Fibroblast of skin of scalp (primary cell): ENCODE measurements at places on chromosomes 1 and 21.

DNA sequence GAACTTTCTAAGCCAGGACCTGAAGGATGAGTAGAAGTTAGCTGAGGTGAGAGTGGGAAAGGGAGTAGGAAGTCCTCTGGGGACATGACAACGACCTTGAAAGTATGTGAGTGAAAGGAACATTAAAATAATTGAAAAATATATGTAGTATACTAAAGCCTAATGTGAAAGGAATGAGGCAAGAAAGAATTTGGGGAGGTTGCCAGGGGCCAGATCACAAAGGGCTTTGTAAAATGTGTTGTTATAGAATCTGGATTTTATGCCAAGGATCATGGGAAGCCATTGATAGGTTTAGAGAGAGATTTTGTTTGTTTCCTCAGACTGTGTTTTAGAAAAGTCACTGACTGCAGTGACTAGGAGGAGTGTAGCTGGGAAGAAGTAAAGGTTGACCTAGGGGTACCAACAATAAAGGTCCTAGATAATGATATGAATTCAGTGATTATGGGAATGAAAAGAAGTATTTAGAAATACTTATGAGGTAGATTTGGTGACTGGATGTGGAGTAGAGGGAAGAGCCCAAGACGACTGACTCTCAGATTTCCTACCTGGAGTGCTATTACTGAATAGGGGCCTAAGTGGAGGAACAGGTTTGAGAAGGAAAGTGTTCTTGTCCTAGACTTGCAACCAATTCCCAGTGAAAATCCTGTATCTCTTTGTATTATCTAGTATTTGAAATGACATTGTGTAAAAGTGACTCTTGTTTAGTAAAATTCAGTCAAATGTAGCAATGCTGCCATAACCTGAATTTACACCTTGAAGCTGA lies 179.8 kb downstream of the PHTF1 start:
- DNase-seq = peak; percentile 40

GRCh38 chr1:198529414-198529813 lies 11.1 kb downstream of the ATP6V1G3 start:
- peak; percentile 91 for DNase-seq

- DNase-seq = peak; percentile 69
Measured at GRCh38 chr1:48061162-48062136, 64.3 kb upstream of the TRABD2B start.

- no peak for DNase-seq
Measured at GRCh38 chr1:205369701-205370123, 13.0 kb upstream of the KLHDC8A start.

DNA sequence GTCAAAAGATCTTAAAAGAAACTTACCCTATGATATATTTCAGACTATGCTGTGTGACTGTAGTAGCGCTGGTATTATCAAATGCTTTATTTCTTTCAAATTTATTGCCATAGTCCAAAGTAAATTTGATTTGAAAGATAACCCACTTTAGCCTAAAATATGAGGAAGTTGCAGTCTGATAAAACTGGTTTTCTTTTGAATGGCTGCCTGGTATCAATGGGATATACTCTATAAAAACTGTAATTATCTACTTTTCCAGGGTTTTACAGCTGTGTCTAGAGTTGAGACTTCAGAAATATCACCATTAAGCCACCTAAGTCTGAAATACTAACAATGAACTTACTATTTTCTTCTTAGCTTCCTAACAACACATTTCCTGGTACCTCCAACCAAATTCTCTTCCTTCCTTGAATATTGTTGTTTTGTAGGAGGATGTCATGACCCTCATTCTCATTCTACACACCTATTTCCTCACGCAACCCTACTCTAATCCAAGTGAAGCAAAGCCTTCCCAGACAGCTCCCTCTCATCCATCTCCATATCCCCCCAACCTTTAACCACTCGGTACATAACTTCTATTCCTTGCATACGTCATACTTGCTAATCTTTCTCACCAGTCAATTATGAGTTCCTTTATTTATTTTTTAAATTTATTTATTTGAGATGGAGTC lies 17.0 kb downstream of the KDM5B start:
- no peak for DNase-seq

DNA sequence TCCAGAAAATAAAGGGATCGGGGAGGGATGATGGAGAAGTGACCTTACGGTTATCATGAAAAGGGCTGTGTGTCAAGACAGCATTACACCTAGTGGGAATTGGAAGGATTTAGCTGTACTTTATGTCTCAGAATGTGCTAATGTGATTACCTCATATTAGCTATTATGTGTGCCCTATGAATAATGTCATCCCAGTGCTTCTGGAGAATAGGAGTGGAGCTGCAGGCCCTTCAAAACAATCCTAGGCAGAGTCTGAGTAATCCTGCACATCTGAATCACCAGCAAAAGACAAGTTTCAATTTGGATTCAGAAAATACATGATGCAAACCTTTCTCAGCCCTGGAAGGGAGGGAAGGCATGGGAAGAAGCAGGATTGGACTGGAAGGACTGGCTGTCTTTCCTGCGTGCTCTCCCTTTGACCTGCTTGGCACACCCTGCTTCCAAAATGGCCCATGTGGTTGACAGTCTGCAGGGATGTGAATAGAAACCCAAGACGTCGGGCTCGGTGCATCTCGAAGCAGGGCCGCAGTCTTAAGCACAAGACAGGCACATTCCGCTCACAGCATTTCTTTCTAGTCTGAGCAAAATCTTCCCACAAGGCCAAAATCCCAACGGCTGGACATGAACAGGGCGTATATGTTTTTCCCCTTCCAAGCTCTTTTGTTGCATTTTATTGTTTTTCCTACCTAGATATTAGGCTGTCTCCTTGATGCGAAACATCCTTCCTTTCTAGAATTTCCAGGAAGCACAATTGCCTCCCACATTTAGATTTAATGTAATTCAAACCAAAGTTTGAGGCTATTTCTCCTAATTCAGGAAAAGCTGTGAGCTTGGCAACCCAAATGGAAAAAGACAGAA lies 54.3 kb upstream of the TARBP1 start:
- peak; percentile 96 for DNase-seq

DNA sequence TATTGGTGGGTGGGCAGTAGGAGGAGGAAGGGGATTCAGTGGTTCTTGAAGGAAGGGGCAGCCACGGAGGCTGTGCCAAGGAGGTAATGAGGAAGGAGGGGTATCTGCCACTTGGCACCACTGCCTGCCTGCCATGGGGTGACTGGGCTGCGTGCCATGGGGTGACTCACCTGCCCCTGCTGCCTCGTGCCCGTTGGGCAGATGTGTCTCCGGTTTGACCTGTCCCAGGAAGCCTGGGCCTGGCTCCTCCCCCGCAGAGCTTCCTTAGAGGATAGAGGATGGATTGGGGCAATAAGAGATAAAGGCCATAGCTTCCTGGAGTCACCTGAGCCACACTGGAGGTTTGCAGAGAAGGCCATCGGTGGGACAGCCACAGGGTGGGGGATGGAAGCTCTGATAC lies 1.7 kb downstream of the PADI3 start:
- no peak for DNase-seq

GRCh38 chr1:162687870-162688269 lies 55.6 kb downstream of the DDR2 start:
- DNase-seq = no peak

DNA sequence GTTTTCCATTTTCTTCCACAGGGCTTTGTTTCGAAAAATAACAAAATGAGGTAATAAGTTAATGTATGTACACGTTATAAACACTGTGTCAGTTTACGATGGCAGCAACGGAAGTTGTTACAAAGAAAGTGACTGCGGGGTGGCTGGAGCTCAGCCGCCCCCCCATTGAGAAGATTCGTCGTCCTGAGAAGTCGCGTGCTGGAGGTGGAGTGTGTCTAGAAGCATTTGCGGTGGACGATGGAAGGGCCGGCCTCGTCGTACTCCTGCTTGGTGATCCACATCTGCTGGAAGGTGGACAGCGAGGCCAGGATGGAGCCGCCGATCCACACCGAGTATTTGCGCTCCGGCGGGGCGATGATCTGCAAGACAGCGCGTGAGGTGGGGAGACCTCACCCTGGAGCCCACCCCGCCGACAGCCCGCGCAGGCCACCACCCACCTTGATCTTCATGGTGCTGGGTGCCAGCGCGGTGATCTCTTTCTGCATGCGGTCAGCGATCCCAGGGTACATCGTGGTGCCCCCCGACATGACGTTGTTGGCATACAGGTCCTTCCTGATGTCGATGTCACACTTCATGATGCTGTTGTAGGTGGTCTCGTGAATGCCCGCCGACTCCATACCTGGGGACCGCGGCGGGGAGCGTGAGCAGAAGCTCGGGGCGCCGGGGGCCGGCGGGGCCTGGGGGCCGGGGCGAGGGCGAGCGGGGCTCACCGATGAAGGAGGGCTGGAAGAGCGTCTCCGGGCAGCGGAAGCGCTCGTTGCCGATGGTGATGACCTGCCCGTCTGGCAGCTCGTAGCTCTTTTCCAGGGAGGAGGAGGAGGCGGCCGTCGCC lies 2.4 kb downstream of the ACTA1 start:
- DNase-seq = no peak

GRCh38 chr1:26907071-26907917 lies 6.5 kb downstream of the NR0B2 start:
- peak; percentile 7 for DNase-seq
